Stimulated activated CD4-positive, alpha-beta T cell treated with anti-CD3 and anti-CD28 coated beads, TNF-alpha, amount 100 ng/mL, for 24 hours (primary cell): ENCODE measurements at places on chromosomes 1 and 21.

DNA sequence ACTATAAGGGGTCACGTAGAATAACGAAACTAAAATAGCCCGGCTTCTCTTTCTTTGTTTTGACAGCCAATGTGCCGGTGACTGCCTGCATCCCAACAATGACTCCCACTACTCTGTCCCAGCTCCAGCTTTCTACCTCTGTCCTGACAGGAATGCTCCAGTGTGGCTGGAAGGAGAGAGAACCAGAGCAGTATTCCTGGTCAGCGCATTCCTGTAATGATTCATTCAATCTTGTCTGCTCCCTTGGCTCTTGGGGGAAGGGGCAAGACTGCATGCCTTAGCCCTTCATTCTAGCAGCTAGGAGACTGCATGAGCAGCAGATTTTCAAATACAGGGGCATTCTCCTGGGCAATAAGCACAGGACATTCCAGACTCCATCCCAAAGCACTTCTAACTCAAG, 132.1 kb upstream of the PRMT6 start:
- DNase-seq: no peak

GRCh38 chr1:157369808-157370521, 182.3 kb downstream of the FCRL5 start:
- DNase-seq: no peak

DNA sequence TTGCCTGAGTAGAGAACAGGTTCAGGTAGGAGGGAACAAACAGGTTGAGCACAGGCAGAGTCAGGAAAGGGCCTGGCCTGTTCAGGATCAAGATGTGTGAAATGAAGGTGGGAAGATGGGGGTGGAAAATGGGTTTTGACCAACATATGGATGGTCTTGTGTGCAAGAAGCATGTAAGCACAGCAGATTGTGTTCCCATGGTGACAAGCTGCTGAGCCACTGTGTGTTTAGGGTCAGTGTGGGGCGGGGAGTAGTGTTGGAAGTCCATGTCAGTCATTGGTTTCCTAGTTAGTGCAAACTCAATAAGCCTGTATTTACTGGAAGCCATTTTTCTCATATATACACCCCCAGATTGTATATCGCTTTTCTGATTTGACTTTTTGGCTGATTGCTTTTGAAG, 111.9 kb downstream of the CAMTA1 start:
- DNase-seq: no peak

- no peak for DNase-seq
Observed at GRCh38 chr1:222631611-222632208, 13.8 kb downstream of the MIA3 start.

GRCh38 chr1:181079382-181079781, 9.1 kb upstream of the IER5 start:
- DNase-seq: no peak

- no peak for DNase-seq
Observed at GRCh38 chr1:230728710-230729392, 14.9 kb upstream of the AGT start.

DNA sequence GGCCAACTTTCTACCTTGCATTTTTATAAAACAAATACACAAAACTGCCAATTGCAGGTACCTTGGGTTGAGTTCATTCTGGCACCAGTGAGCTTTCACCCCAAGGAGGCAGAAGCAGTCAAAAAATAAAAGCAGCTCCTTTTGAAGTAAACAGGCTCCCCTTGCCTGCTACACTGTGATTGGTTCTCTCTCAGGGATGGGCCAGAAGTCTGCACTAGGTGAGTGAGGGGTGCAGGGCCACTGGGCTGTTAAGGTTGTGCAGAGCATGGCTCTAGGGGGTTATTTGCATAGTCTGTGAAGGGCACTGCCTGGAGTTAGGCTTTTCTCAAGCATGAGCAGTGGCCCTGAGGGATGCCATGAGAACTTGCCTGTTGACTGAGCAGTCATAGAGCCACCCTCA, 39.1 kb downstream of the AKNAD1 start:
- DNase-seq: no peak

DNA sequence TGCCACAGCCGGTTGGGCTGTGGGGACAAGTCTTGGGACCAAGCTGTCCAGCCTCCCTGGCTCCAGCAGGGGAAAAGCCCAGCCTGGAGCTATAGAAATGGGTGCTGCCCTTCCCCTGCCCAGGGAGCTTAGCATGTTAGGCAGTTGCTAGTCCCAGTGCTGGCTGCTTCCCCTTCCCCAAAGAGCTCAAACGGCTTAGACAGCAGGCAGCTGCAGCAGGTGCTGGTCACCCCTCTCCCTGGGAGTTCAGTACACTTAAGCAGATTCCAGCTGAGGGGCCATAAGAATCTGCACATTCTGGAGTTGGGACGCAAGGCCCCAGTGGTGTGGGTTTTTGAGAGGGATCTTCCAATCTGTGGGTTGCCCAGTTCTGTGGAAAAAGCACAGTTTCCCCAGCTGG, 11.1 kb upstream of the REG4 start:
- DNase-seq: no peak

DNA sequence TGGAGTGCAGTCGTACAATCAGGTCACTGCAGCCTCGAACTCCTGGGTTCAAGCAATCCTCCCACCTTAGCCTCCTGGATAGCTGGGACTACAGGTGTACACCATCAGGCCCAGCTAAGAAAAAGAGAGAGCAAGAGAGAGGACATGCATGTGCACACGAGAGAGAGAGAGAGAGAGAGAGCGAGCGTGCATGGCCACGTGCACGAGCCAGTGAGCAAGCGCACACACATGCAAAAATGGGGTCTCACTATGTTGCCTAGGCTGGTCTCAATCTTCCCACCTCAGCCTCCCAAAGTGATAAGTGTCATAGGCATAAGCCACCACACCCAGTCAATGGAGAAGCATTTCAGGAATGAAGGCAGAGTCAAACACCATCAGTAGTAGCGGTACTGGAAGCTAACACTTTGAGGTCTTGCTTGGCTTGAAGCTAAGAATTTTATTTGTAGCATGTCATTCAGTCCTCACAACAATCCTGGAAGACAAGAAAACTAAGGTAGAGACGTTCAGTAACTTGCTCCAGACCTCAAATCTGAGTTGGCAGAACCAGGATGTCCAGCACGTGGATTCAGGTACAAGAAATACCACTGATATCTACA, 14.5 kb downstream of the GNB1 start:
- no peak for DNase-seq

DNA sequence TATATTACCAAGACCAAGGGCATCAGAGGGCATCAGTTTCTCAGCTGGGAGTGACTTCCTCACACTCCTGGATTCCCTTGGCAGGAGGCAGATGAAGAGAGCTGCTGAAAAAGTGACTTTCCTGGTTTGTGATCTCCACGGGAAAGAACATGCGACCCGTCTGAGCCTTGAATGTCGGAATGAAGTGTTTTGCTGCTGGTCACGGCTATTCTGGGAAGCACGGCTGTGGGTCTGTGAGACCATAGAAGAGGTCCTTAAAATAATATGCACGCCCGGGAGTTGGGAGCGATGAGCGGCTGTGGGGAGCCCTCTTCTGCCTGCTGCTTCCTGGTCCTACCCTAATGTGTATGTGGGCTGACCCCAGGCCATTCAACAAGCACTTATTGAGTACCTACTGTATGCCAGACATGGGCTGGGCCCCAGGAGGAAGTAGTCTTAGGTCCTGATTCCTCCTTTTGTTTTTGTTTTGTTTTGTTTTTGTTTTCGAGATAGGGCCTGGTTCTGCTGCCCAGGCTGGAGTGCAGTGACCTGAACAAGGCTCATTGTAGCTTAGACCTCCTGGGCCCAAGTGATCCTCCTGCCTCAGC, 13.2 kb upstream of the UMODL1 start:
- no peak for DNase-seq

DNA sequence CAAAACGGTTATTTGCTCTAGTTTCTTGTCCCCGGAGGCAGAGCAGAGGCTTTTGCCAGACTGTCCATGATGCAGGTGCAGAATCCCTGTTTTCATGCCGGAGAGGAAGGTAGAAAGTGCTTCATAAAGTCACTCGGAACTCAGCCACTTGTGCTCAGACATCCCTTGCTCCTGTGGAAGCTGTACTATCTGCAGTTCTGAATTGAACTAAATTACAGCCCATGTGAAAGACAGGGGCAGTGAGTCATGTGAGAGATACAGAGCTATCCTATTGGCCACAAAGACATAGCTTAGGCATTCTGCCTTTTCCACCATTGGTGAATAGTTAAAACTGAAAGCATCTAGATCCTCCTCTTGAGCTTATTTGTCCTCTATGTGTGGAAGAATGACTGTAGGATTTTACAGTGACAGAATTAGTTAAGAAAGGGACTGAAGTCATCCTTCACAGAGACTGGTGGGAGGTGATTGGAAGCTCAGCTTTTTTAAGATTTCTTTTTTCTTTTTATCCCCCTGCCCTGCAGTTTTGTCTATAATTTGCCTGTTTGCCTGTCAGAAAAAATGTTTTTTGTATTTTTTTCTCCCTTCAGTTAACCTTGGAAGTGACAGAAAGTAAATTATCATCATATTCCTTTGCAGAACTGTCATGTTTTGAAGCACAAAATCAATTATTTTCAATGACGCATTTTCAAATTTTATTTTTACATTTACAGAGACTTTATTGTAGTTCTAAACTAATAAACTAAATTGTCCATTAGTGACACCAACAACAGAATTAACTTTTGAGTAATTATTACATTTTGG, 298.6 kb downstream of the PTPRC start:
- DNase-seq: peak; percentile 7

- no peak for DNase-seq
Observed at GRCh38 chr1:206873603-206874188, 8.3 kb downstream of the IL20 start.

GRCh38 chr1:225655509-225656258, 2.8 kb upstream of the ENAH start:
- DNase-seq: no peak

- no peak for DNase-seq
Observed at GRCh38 chr1:17755120-17755519, at the start of gene ACTL8. Gene ACTL8 (plus strand): TSS chr1:17755333. CDS start chr1:17823009, 67,676 bp downstream.

- no peak for DNase-seq
Observed at GRCh38 chr1:117732956-117733355, 127.1 kb downstream of the TENT5C start.

DNA sequence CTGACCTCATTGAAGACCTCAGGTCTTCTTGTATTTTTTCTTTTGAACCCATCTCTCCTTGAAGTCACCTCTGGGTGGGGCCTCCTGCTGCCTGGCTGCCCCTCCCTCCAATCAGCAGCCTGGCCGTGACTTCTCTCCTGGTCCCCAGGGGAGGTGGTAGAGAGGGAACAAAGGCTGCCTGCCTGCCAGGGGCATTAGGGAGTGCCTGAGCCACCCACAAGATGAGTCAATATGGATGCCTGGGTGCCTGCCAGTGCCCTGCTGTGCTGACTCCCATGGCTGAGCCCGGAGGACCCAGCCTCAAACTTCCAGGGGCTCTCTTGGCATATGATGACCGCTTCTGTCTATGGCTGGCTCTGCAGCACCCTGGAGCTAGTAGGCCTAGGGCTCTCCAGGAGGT, 5.3 kb upstream of the CDCP2 start:
- no peak for DNase-seq

- DNase-seq: no peak
Observed at GRCh38 chr1:60765204-60765603, 317.2 kb upstream of the NFIA start.

GRCh38 chr1:109677459-109677858, 9.6 kb downstream of the GSTM2 start:
- no peak for DNase-seq

- DNase-seq: no peak
Observed at GRCh38 chr21:19522381-19522780, 1118.8 kb upstream of the TMPRSS15 start.

- DNase-seq: no peak
Observed at GRCh38 chr21:23607782-23608431, 1999.4 kb downstream of the MRPL39 start.

DNA sequence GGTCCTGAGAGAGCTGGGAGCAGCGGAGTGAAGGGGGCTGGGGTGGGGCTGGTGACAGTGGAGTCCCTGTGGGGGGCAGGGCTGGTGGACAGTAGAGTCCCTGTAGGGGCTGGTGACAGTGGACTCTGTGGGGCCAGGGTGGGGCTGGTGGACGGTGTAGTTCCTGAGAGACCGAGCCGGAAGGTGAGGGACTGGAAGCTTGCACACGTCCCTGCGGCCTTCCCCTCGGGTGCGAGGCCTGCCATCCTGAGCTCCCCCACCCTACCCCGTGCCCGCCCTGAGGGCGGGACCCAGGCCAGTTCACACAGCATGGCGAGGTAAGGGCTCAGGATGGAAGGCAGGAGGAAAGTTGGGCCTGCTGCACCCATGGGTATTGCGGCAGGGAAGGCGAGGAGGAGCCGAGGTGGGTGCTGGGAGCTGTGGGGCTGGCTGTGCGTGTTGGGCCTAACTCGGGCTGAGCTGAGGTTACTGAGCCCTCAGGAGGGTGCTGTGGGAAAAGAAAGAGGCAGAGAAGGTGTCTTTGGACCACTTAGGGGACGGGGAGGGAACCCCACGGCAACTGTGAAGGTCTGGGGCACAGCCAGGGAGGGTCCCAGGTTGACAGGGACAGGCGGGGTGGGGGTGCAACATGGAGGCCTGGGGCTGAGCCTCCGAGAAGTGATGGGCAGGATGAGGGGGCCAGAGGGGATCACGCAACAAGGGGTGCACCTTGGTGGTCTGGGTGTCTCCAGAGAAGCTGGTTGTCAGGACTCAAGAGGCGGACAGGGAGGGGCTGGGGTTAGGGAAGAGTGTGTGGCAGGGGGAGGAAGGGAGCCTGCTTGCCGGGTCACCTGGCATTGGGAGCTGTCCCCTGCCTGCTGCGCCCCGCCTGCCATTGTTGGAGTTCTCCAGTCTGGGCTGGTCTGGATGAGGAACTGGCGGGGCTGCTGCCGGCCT, 60.8 kb downstream of the PRKCZ start:
- no peak for DNase-seq

DNA sequence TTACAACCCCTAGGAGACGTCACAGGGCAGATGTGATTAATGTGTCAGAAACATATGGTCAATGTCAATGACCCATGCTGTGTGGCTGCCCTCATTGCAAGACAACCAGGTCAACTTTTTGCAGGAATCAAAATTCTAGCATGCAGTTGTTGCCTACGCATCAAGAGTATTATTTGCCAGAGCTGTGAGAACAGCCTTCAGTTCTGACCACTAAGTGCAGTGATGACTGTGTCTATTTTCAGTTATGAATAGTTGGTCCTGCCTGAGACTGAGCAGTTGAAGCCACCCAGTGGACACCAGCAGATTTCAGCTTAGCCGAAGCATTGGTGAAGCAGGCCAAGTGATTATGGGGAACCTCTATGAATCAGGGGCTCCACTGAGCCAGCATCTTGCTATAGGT, 47.3 kb downstream of the LYPLAL1 start:
- DNase-seq: no peak

DNA sequence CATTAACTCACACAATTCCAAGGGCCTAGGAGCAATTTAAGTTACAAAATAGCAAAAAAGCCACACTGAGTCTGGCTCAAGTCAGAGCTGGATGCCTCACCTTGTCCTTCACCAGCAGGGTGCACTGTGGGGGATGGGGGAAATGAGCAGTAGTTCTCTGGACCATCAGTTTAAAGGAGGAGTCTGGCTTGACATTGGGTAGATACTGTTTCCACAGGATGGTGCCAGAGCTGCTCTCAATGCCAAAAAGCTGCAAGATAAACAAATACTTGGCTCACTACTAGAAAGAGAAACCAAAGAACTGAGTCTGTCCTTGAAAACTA, 18.8 kb downstream of the EMC1 start:
- DNase-seq: no peak

- DNase-seq: no peak
Observed at GRCh38 chr1:65980237-65980636, 187.5 kb downstream of the PDE4B start.
